ENCODE measurements at places on chromosomes 12 and 14.
A peak's percentile ranks its signal among the peaks of the same experiment; 100 is the strongest.

GRCh38 chr12:68224613-68225285 is 861 bp downstream of the IL26 start:
- no peaks in the 10 kb centered on the region for H3K4me1 ChIP-seq
- no peaks in the 10 kb centered on the region for H3K36me3 ChIP-seq
- no peak for DNase-seq
- H3K4me3 ChIP-seq, result no peak overlapping the region

DNA sequence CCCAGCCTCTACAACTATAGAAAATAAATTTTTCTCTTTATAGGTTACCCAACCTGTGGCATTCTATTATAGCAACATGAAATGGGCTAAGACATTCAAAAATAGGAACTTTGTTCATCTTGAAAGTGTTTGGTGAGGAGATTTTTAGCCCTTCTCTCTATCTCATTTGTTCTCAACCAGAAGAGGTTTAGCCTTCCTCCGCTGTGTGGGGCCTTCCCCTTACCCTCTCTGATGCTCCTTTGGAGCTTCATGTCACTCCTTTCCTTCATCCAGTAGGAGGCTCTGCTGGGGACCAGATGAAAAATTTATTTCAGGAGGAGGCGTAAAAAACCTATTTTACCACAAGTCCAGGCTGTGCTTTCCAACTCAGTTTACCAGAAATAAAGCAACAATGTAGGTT is 94.1 kb downstream of the RTN1 start:
- no peaks in the 10 kb centered on the region for H3K4me1 ChIP-seq
- H3K36me3 ChIP-seq, result no peaks in the 10 kb centered on the region
- H3K27me3 ChIP-seq, result no peaks in the 10 kb centered on the region
- H3K4me3 ChIP-seq, result no peak overlapping the region

DNA sequence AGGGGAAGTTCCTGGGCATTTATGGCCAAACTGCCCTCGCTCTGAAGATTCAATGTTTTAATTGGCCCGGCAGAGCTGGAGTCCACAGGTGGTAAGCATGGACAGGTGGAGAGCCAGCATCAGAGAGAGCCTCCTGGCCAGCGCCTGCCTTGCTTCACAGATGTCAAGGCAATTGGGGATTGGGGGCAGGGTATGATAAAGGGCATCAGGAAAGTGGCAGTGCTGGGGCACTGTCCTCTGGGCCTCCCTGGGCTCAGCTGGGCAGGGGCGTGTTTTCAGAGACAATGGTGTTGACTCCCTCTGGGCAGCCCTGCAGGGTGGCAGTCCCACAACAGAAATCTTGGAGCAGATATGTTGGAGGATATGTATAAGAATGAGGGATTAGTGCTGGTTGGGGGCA is 237.3 kb downstream of the CACNA1C start:
- no peaks in the 10 kb centered on the region for H3K36me3 ChIP-seq
- H3K27me3 ChIP-seq, result no peaks in the 10 kb centered on the region
- peaks cover 27% of the 10 kb centered on the region for H3K4me1 ChIP-seq
- no peak for DNase-seq

GRCh38 chr12:110937104-110937641 is 16.8 kb upstream of the MYL2 start:
- H3K27ac ChIP-seq, result no peak overlapping the region
- no peaks in the 10 kb centered on the region for H3K36me3 ChIP-seq
- H3K4me3 ChIP-seq, result no peak overlapping the region
- H3K4me1 ChIP-seq, result peaks cover 18% of the 10 kb centered on the region

- H3K4me3 ChIP-seq, result no peak overlapping the region
- no peaks in the 10 kb centered on the region for H3K27me3 ChIP-seq
- DNase-seq, result no peak
- no peaks in the 10 kb centered on the region for H3K36me3 ChIP-seq
- no peak overlapping the region for H3K27ac ChIP-seq
Observed at GRCh38 chr12:50597200-50598195, 92.7 kb downstream of the DIP2B start.

- no peak overlapping the region for H3K27ac ChIP-seq
- H3K36me3 ChIP-seq, result no peaks in the 10 kb centered on the region
- DNase-seq, result no peak
- H3K4me3 ChIP-seq, result no peak overlapping the region
- H3K27me3 ChIP-seq, result no peaks in the 10 kb centered on the region
Observed at GRCh38 chr12:60173224-60174170, 577.7 kb downstream of the SLC16A7 start.

- H3K27ac ChIP-seq, result peak overlapping the region; percentile 75
- no peaks in the 10 kb centered on the region for H3K27me3 ChIP-seq
- no peak overlapping the region for H3K4me3 ChIP-seq
- no peaks in the 10 kb centered on the region for H3K36me3 ChIP-seq
Observed at GRCh38 chr12:69686731-69687130, 12.4 kb downstream of the BEST3 start.

- no peaks in the 10 kb centered on the region for H3K27me3 ChIP-seq
- no peaks in the 10 kb centered on the region for H3K4me1 ChIP-seq
- no peak overlapping the region for H3K27ac ChIP-seq
- no peaks in the 10 kb centered on the region for H3K36me3 ChIP-seq
- no peak overlapping the region for H3K4me3 ChIP-seq
Observed at GRCh38 chr12:79360286-79360685, 330.5 kb downstream of the PAWR start.

GRCh38 chr14:99270458-99271220 is 1.4 kb downstream of the BCL11B start:
- H3K36me3 ChIP-seq, result no peaks in the 10 kb centered on the region
- H3K4me1 ChIP-seq, result peaks cover 28% of the 10 kb centered on the region
- no peak overlapping the region for H3K27ac ChIP-seq
- no peak for DNase-seq

- peaks cover 3% of the 10 kb centered on the region for H3K4me1 ChIP-seq
- H3K36me3 ChIP-seq, result peaks cover 5% of the 10 kb centered on the region
- H3K4me3 ChIP-seq, result no peak overlapping the region
Observed at GRCh38 chr12:6998715-6999451, 19.4 kb downstream of the LPCAT3 start.

Data from trophoblast cell (in vitro differentiated cells and primary cell).